Kasumi-1 (cell line): ENCODE measurements at places on chromosomes 16 and 17.

- DNase-seq, result no peak
Measured at GRCh38 chr17:43774304-43775250, 4.2 kb downstream of the DUSP3 start.

DNA sequence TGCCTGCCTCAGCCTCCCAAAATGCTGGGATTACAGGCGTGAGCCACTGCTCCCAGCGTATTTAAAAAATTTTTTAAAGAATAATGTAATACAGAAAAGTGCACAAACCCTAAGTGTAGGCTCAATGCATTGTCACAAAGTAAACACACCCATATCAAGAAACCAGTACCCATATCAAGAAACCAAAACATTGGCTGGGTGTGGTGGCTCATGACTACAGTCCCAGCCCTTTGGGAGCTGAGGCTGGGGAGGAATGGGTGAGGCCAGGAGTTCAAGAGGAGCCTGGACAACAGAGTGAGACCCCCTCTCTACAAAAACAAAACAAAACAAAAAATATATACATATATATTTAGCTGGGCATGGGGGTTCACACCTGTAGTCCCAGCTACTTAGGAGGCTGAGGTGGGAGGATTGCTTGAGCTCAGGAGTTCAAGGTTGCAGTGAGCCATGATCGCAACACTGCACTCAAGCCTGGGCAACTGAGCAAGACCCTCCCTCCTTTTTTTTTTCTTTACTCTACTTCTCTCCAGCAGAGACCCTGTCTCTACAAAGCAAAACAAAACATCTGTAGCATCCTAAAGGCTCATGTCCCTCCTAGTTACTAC, 9.3 kb upstream of the PRR14 start:
- no peak for DNase-seq

GRCh38 chr17:8436169-8436843, 622 bp downstream of the NDEL1 start:
- peak; percentile 16 for DNase-seq

DNA sequence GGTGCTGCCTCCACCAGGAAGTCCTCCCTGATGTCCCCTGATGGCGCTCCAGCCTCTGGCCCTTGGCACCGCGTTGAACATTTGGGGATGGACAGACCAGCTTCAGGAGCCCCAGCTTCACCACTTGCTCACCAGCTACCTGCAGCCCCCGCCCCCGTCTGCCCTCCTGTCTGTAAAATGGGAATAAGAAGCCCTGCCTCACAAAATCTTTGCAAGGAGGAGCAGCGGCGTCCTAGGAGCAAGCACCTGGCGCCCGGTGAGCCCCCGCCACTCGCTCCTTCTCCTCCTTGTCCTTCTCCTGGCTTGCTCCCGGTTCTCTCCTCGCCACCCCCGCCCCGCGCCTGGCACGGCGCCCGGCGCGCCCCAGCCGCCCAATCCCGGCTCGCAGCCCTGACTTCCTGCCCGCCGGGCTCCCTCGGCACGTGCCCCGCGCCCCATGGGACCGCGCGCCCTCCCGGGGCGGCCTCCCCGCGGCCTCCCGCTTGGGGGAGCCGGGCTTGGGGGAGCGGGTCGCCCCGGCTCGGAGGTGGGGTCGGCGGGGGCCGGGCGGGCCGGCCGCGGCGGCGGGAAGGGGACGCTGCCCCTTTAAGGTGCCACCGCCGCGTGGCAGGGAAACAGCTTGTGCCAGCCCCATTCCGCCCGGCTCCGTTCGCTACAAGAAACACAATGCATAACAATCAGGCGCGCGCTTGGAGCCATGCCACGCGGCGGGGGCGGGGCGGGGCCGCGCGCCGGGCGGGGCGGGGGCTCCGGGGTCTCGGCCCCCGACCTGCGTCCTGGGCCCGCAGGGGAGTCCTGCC, 9.1 kb upstream of the PPP1R1B start:
- DNase-seq, result peak; percentile 45

GRCh38 chr17:82436601-82437324, 13.8 kb downstream of the CYBC1 start:
- DNase-seq, result no peak

DNA sequence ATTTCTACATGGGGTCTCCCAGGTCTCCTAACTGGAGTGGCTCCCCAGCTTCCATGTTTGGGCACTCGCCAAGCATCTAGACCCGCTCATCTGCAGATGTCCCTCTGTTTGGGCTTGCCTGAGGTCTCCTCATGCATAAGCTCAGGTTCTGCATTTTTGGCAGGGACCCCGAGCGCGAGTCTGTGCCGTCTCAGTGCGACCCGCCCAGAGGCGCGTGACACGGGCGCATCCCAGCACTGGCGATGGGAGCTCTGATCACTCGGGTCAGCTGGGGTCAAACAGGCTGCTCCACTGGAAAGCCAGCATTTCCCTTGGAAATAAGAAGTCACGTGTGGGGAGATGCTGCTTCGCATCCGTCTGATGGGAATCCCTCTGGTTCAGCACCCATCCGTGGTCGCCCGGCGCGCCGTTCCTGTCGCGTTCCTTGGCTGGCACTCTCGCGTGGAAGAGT, 56.9 kb upstream of the FASN start:
- no peak for DNase-seq

DNA sequence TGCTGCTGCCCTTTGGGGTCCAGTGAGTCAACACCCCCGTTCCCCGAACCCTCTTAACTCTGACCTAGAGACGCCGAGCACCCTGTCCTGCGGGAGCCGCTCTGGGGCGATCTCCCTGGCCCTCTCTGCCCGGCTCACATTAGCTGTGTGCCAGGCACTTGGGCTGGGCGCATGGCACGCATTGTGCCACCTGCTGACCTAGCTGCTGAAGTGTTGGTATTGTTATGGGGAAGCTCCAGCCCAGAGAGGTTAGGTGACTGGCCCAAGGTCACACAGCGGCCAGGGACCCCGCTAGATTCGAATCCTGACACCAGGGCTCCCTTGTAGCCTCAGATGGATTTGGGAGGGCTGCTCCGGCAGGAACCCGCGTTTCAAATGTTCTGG, 1.1 kb downstream of the HSD17B1 start:
- no peak for DNase-seq

DNA sequence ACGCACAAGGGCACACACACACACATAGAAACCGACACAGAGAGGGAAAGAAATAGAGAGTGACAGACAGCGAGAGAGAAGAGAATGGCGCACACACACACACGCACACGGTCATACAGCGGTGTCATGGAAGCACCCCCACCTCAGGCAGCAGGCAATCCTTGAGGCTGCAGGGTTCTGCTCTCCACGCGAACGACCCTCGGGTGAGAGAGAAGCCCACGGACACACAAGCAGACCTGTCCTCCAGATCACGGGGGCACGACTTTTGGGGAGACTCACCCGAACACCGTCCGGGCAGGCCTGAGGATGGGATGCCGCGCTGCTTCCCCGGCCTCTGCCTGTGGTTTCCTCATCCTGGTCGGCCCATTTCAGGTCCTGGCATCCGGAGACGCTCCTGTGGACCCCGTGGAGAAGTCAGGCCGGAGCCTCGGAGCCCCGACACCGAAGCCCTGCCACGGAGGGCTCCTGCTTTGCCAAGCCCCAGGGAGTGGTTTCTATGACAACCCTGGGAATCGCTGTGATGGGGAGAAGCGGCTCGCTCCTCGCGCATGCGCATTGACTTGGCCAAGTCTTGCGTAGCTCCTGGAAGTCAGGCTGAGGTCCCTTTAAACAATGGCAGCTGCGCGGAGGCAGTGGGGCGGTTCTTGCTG, 118.2 kb upstream of the KCNJ18 start:
- DNase-seq, result no peak

GRCh38 chr16:35173295-35173694, 1713.9 kb downstream of the TP53TG3F start:
- DNase-seq, result no peak

DNA sequence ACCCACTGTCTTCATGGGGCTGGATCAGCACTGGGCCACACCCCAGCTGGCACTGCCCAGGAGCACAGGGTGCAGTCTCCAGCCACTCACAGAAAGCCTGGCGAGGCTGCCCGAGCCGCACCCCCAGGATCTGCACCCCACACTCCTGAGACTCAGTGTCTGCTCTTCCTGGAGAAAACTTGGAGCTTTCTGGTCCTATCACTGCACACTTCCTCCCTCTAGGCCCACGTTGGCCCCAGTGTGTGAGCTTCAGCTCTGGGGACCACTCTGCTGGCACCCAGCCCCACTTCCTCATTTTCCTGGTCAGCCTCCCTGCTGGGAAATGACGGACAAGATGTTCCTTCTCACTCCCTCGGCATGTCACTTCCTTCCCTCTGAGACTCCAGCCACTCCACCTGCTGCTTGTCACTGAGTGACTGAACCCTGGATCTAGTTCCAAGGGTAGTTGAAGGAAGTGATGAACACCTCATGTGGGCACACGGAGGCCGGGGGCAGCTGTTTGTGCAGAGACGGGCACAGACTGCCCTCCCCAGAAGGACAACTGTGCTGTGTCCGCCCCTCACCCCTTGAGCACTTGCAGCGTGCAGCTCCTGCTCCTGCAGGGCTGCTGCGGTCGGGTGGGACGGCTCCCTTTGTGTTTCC, 29.0 kb downstream of the ZC3H18 start:
- DNase-seq, result peak; percentile 96

GRCh38 chr17:82134101-82134500, 36.1 kb upstream of the FASN start:
- no peak for DNase-seq

DNA sequence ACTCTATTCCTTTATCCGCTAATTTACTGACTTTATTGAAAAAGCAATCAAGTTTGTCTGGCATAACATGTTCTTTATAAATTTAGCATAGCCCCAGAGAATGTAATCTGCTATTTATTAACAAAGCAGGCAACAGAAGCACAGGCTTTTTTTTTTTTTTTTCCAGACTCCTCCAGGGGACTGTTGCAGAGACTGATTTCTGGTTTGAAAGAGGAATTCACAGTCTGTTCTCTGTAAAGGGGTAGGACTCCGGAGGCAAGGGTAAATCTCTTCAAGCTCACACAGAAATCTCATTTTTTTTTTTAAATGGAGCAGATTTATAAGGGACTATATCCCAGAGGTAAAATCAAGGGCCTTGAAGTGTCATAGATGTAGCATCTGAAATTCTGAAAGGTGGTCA, 1386.5 kb upstream of the CDH8 start:
- no peak for DNase-seq

- no peak for DNase-seq
Measured at GRCh38 chr17:65085397-65085796, 28.9 kb upstream of the GNA13 start.

DNA sequence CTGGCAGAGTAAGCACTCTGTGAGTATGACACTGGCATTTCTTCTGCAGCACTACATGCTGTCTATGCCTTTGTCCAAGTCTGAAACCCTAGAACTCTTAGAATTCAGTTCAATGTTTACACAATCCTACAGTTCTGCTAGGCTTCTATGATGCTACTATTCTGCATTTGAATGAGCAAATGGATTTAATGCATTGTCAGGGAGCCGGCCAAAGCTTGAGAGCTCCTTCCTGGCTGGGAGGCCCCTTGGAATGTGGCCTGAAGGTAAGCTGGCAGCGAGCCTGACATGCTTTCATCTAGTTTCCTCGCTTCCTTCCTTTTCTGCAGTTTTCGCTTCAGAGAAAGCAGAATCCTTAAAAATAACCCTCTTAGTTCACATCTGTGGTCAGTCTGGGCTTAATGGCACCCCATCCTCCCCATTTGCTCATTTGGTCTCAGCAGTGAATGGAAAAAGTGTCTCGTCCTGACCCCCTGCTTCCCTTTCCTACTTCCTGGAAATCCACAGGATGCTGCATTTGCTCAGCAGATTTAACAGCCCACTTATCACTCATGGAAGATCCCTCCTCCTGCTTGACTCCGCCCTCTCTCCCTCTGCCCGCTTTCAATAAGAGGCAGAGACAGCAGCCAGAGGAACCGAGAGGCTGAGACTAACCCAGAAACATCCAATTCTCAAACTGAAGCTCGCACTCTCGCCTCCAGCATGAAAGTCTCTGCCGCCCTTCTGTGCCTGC, at the start of gene CCL2:
Gene CCL2, plus strand, starts transcription at position 635 of the 730 bp plus-strand sequence. Its CDS starts 65 bp downstream, at position 700.
- DNase-seq, result peak; percentile 42

GRCh38 chr16:66287416-66287815, 79.1 kb upstream of the CDH5 start:
- no peak for DNase-seq

- DNase-seq, result no peak
Measured at GRCh38 chr17:19237389-19238166, 412 bp downstream of the EPN2 start.

GRCh38 chr17:38605411-38605840, 326 bp downstream of the SRCIN1 start:
- DNase-seq, result no peak

GRCh38 chr17:82923366-82924113, 83.7 kb upstream of the ZNF750 start:
- DNase-seq, result no peak

DNA sequence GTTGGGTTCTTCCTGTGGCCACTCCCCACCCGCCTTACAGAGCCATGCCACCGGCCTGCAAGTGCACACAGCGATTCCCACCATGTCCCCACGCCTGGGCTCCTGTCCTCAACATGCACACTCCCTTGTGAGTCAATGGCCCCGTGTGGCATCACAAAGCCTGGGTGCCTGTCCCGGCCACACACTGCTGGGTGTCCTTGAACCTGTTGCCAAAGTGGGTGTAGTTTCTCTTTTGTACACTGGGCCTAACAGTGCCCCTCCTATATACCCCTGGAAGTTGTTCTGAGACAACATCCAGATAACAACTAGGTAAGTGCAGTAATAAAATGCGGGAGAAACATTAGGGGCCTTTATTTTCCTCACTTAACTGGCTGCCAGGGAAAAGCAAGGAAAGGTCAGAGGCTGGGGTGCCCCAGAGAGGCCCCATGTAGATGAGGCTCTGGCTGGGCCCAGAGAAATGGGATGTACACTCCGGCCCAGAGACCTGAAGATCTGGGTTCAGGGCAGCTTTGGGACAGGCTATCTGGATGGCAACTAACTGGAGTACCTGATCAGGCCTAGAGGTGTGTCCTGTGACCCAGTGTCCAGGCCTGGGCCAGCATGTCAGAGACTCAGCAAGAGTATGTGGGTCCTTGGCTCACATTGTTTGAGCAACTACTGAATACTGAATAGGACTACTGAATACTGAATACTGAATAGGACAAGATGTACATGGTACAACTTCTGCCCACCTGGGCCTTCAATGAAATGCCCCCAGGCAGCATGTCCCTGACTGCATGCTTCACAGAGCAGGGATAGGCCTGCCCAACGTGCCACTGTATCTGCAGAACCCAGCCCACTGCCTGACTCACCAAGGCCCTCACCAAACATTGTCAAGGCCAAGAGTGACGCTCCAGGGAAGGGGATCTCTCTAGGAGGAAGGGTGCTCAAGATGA, 8.3 kb downstream of the ABCC3 start:
- no peak for DNase-seq

GRCh38 chr17:80107231-80108021, 6.0 kb downstream of the GAA start:
- DNase-seq, result no peak

DNA sequence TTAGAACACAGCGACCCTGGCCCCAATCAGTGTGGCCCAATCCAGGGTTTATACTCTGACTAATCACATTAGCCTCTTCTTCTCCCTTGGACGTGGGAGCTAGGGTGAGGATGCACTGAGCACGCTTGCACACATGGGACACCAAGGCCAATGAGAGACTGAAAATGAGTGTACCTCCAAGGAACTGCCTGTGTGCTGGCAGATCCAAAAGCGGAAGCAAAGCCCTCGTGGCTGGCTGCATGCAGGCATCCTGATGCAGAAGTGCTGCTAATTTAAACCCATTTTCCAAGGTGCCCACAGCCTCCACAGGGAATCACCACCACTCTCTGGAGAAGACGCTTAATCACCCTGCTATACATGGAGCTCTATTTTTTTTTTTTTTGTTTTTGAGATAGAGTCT, 375.3 kb upstream of the XYLT1 start:
- no peak for DNase-seq
